Thoracic aorta (tissue), 2 donors: ENCODE measurements at places on chromosomes 2 and 18. TPM values are rescaled to one million over a fixed set of nuclear protein-coding genes. Genes with fewer than 3 reads are reported as not detected.

DNA sequence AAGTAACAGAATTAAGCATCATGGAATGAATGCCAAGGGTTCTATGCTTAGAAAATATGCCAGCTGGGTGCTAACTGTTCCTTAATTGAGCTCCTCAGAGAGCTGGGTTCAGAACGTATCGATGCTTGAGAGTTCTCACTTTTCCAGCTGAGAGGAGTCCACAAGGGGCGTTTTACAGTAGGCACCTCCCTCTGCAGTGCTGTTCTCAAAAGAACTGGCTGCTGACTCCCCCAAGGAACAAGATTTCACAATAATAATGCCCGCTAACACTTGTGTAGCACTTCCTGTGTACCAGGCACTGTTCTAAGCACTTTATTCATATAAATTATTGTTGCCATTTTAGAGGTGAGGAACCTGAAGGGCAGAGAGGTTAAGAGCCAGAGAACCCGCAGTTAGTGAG is 18.1 kb upstream of the TMEM237 start:
- H3K4me3 ChIP-seq = no peak overlapping the region
- H3K27me3 ChIP-seq = no peaks in the 10 kb centered on the region
- H3K36me3 ChIP-seq = no peaks in the 10 kb centered on the region
- no peak overlapping the region for H3K27ac ChIP-seq

GRCh38 chr2:169964740-169965139 is 137.5 kb downstream of the UBR3 start:
- no peak overlapping the region for H3K27ac ChIP-seq
- H3K36me3 ChIP-seq = peaks cover 3% of the 10 kb centered on the region
- no peaks in the 10 kb centered on the region for H3K27me3 ChIP-seq

DNA sequence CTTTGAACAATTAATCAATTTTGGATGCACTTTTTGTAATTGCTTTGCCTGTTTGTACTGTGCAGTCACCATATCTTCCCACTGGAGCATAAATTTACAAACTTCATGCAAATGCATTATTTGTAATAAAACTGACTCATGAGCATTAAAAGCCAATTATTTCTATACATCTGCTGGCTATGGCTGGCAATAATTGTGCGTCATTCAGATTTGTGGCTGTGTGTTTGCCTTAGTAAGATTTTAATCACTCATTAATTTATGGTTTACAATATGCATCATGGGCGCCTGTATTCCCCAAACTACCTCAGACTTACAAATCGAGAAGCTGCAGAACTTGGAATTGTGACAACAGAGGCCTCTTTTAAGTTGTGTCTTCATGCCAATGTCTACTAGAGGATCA is 132.4 kb upstream of the TRIB2 start:
- H3K36me3 ChIP-seq = no peaks in the 10 kb centered on the region
- no peak overlapping the region for H3K4me3 ChIP-seq
- no peaks in the 10 kb centered on the region for H3K4me1 ChIP-seq
- H3K27ac ChIP-seq = no peak overlapping the region

DNA sequence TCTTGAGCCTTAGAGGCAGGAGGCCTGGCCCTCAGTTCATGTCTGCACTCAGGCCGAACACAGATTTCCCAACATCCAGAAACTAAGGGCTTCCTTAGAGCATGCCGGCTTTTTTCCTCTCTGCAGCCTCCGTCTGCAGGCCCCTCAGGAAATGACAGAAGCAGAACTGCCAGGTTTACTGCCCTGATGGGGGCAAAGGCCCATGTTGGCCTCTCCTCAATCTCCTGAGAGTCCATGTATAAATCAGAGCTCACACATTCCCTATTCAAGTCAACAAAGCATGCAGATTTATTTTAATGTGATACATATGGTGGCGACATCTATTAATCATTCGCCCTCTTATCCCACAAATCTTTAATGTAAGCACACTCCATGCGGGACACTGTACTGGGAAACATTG is 475.6 kb upstream of the HS6ST1 start:
- H3K36me3 ChIP-seq = no peaks in the 10 kb centered on the region
- DNase-seq = no peak
- H3K4me3 ChIP-seq = no peak overlapping the region
- H3K4me1 ChIP-seq = no peaks in the 10 kb centered on the region
- no peaks in the 10 kb centered on the region for H3K27me3 ChIP-seq
- no peak overlapping the region for H3K27ac ChIP-seq

The PLA2R1 gene
- 28.3 TPM for total RNA-seq

The MAB21L4 gene
- total RNA-seq = not detected

The KIF1A gene
- total RNA-seq = not detected

GRCh38 chr2:237942513-237942899 is 24.3 kb upstream of the UBE2F start:
- no peaks in the 10 kb centered on the region for H3K27me3 ChIP-seq
- no peak overlapping the region for H3K27ac ChIP-seq
- no peak overlapping the region for H3K4me3 ChIP-seq
- H3K36me3 ChIP-seq = no peaks in the 10 kb centered on the region
- no peaks in the 10 kb centered on the region for H3K4me1 ChIP-seq
- DNase-seq = no peak
